ENCODE measurements at places on chromosomes 1 and 21.

DNA sequence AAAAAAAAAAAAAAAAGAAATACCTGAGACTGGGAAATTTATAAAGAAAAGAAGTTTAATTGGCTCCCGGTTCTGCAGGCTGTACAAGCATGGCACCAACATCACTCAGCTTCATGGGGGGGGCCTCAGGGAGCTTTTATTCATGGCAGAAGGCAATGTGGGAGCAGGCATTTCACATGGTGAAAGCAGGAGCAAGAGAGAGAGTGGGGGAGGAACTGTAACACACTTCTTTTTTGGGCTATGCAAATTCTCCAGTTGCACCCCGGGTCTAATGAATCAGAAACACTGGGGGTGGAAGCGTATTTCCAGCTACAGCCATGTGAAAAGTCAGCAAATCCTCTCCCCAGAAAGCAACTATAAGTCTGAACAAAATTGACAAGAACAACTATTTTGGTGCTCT, 11.8 kb upstream of the SOD1 start:
- DNase-seq: no peak

DNA sequence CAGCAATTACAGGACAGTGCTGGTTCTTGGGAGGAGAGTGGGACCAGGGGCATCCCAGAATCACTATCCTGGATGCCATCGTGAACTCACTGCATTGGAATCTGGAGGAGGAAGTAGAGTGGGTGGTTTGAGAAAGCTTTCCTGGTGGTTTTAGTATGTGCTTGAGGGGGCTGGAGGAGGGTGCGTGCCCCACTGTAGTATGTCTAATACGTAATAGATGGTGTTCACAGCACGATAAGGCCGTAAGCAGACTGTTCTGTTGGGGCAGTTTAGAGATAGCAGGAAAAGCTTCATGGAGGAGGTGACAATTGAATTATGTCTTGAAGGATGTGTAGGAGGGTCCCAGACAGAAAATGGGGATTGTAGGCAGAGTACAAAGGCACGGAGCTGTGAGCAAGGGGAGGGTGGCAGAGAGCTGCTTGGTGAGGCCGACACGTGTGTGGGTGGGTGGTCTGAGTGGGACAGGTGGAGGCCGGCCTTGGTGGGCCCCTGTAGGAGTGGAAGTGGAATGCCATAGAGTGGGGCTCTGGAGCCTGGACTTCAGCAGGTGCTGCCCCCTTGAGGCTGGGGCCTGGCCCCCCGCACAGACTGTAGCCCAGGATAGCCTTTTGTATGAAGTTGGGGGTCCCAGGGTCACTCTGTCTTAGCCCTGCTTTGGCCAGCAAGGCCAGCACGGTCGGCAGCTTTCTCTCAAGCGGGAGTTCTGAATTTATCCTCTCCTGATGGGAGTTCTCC, 37.0 kb downstream of the IL6R start:
- no peak for DNase-seq

DNA sequence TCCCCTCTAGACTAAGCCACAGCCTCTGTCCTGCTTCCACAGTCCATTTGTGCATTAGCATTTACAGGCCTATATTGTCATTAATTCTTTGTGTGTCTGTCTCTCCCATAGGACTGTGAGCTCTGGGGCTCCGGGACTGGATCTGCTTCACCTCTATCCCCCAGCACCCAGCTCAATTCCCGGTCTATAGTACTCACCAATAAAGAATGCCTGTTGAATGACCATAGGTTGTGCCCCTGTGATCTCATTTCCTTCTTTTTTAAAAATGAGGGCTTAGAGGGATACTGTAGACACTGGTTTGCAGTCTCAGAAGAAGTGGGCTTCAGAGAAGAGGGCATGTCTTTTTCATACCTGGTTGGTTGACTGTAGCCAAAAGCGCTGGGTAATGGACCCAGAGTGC, 8.8 kb upstream of the POU3F1 start:
- no peak for DNase-seq

- no peak for DNase-seq
These were observed 122.3 kb downstream of the MACF1 start for GRCh38 chr1:39326836-39327235.

- no peak for DNase-seq
These were observed 111.3 kb upstream of the PALMD start for GRCh38 chr1:99534638-99534930.

DNA sequence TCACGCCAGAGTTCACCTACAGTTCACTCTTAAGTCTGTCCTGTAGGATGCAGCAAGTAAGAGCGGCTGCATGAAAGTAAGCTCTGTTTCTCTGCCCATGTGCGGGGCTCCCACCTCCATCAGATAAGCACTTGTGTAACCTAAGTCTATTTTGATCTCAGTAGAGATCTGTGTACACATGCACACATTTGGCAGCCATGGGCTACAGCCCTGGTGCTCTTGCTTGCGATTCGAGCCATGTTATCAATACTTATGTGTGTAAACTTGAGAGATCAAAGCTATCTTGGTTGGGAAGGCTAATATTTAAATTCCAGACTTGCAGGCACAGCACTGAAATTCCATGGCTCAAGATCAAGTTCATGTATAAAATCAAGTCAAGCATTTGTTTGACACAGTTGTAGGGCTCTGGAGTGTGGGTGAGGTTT, 244.7 kb upstream of the FGGY start:
- DNase-seq: no peak

- DNase-seq: no peak
These were observed 48.3 kb upstream of the H6PD start for GRCh38 chr1:9186082-9186859.

GRCh38 chr1:20634594-20635084, 1.4 kb downstream of the PINK1 start:
- no peak for DNase-seq

DNA sequence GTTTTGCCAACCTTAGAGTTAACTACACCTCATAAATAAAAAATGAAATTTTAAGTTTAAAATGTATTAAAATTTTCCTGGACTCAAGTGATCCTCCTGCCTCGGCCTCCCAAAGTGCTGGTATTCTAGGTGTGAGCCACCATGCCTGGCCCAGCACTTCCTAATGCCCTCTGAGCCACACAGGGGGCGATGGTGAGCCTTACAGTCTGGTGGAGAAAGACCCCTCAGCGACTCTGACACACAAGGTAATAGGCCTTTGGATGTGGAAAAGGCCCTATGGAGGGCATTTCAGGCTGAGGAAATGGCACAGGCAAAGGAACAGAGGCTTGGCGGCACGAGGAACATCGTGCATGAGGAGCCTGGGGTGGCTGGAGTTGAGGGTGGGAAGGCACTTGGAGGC, 6.7 kb downstream of the CITED4 start:
- DNase-seq: no peak

- no peak for DNase-seq
These were observed 42.8 kb downstream of the TTC13 start for GRCh38 chr1:230935852-230936251.

DNA sequence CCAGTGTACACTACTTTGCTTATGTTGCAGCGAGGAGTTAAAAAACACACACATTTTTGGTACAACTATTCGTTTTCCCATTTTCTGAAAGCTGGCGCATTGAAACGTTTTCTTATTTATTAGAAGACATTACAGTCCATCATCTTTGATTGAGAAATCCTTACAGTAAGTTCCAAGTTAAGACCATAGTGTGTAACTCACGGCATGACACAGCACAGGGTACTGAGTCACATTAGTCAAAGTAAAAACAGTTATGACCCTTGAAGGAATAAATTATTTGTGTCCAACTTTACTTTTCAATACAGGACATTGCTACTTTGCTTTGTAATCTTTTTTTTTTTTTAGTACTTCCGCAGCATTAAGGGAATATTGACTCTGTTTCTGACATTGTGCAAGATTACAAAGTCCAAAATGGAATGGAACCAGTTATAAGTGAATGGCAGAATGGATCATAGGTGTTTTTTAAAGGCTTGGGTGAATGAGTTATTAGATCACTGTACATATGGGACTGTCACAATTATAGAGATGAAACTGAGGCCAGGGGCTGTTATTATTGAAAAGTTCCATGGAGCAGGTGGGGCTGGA, 11.7 kb downstream of the PTGFRN start:
- no peak for DNase-seq

DNA sequence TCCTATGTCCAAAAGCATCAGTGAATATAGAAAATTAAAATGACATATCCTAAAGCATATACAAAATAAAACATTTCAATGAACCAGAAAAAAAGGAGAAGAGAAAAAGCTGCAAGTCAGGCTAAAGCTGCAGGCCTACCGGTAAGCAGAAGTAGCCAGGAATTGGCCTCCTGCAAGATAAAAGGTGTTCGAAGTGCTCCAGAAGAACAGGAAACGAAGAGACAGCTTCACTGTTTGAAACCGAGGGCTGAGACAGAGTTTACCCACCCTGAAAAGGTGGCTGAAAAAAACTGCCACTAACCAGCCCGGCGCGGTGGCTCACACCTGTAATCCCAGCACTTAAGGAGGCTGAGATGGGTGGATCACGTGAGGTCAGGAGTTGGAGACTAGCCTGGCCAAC, 37.4 kb downstream of the NSL1 start:
- no peak for DNase-seq

GRCh38 chr1:236108027-236108648, 34.2 kb upstream of the GPR137B start:
- DNase-seq: no peak

DNA sequence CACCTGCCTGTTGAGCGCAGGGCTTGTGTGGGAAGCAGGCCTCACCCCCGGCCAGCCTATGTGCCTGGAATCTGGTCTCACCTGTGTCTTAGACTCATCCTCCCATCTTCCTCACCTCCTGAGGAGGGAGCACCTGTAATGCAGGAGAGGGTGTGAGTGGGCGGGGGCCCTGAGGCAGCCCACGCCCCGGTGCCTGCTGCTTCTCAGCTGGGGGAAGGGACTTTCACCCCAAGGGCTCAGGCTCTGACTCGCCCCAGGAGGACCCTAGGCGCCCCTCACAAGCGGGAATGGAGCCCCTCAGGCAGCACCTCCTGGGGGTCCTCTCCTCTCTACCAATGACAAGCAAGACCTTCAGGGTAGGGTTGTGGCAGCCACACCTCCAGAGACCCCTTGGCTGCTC, 6.7 kb upstream of the ZNF670 start:
- no peak for DNase-seq

GRCh38 chr1:15616373-15617172, 685 bp upstream of the DDI2 start:
- no peak for DNase-seq

GRCh38 chr21:44872649-44873355, 688 bp downstream of the PTTG1IP start:
- no peak for DNase-seq

- DNase-seq: no peak
These were observed 2.0 kb downstream of the RCSD1 start for GRCh38 chr1:167631936-167632614.

- DNase-seq: no peak
These were observed 107.8 kb downstream of the SIK1 start for GRCh38 chr21:43318841-43319781.

DNA sequence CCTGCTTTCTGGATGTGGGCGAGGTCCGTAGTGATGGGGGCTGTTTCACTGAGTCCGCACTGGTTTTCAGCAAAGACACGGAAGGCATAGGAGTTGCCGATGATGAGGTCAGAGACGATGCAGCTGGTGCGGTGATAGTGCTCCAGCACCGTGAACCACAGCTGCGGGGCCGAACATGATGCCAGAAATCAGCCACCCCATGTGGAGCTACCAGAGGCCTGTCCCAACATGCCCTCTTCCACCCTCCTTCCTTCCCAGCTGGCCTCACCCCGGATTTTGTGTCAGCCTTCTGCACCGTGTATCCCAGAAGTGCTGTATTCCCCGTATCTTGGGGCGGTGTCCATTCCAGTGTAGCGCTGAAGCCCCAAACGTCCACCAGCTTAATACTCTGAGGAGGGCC, 10.0 kb downstream of the MYBPHL start:
- no peak for DNase-seq

DNA sequence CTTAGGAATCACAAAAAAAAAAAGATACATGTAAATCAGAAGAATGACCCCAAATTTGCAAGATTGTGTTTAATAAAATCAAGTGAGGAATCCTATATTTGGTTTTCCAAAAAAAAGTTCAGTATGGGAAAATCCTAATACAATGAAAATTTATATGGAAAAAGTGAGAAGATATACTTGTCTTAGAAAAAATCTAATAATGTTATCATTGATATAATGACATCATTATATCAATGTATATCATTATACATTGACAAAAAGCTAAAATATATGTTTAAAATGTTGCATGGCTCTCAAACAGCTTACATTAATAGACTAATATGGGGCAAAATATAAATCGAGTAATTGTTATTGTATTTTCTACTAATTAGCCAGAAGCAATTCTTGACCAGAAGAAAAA, 37.0 kb downstream of the DPYD start:
- DNase-seq: no peak

DNA sequence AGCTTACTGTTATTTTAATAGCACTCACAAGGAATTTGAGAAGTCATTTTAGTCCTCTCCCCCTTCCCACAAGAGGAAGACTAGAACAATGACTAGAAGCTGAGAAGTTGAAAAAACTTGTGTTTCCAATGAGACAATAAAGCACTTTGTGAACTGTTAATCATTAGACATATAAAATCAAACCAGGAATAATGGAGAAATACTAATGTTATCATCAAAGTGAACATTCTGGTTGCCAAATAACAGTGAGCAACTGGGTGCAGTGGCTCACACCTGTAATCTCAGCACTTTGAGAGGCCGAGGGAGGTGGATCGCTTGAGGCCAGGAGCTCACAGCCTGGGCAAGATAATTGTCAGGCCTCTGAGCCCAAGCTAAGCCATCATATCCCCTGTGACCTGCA, 54.0 kb upstream of the RASAL2 start:
- no peak for DNase-seq

DNA sequence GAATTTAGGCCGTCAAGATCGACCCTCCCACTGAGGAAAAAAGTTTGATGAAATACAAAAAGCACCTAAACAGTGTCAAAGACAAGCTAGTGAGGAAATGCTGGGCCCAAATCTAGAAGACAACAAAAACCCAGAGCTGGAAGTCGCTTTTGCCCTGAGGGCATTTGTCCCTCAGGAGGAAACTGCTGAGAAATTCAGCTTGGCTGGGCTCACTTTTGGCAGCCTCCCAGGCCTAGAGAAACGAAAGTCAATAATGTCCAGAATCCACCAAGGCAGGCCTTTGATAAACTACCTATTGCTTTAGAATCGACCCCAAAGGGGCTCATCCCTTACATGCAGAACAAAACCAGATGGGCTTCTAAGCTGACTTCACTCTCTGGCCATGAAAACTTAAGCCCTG, 38.9 kb downstream of the SYT2 start:
- no peak for DNase-seq

GRCh38 chr1:54312796-54313316, 93.3 kb downstream of the SSBP3 start:
- DNase-seq: no peak

- DNase-seq: no peak
These were observed 43.8 kb downstream of the SLC37A1 start for GRCh38 chr21:42557420-42557819.

GRCh38 chr1:87712261-87713010, 383.8 kb downstream of the LMO4 start:
- no peak for DNase-seq

- DNase-seq: no peak
These were observed 36.1 kb upstream of the CNIH3 start for GRCh38 chr1:224580006-224580405.

- DNase-seq: no peak
These were observed 71.3 kb downstream of the HLX start for GRCh38 chr1:220950576-220950975.
